Stimulated activated CD4-positive, alpha-beta T cell treated with anti-CD3 and anti-CD28 coated beads, Interleukin-15, amount 100 ng/mL, for 1 hour (primary cell): ENCODE measurements at places on chromosomes 6 and 20.

- no peak for DNase-seq
Observed at GRCh38 chr6:128394167-128394566, 126.2 kb downstream of the PTPRK start.

GRCh38 chr20:2713285-2713684, 20.7 kb downstream of the EBF4 start:
- DNase-seq, result no peak

- no peak for DNase-seq
Observed at GRCh38 chr20:9739991-9740390, 98.9 kb downstream of the PAK5 start.

GRCh38 chr6:98477231-98477630, 357.1 kb upstream of the POU3F2 start:
- no peak for DNase-seq

DNA sequence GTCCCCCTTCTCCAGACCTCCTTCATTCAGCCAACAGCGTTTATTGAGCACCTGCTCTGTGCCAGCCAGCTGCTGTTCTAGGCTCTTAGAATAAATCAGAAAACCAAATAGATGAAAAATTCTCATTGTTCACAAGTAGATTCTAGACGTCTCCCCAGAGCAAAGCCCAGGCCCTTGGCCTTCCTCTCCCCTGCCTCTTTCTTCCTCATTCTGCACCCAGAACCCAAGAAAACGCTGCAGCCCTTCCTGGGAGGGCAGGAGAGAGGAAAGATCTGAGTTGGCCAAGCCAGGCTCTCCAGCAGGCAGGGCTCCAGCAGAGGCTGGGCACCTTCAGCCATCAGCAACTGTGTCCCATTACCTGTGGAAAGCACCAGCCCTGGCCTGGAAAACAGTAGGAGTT, 12.0 kb upstream of the BPI start:
- no peak for DNase-seq

DNA sequence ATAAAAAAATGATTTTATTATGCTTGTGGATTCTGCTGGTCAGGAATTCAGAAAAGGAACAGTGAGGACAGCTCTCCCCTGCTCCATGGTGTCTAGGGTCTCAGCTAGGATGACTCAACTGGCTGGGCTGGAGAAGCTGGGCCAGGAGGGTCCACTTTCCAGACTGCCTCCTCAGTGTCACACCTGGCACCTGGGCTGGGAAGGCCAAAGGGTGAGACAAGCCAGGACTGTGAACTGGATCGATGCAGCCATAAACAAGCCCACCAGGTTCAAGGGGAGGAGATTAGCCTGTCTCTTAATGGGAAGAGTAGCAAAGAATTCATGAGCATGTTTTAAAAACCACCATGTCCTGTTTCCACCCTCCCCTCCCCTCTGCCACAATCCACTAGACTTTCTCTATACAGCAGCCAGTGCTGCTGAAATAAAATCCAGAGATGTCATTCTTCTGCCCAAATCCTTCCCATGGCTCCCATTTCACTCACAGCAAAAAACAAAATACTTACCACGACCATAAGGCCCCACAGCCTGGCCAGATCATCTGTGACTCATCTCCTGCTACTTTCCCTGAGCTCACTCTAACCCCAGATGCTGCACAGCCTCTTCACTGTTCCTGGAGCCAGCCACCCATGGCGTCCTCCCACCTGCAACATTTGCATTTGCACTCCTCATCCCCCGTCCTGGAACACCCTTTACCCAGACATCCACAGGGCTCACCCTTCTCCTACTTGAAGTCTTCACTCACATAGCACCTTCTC, 13.8 kb downstream of the SPTLC3 start:
- DNase-seq, result no peak

- DNase-seq, result no peak
Observed at GRCh38 chr20:7714549-7714948, 225.7 kb downstream of the HAO1 start.

DNA sequence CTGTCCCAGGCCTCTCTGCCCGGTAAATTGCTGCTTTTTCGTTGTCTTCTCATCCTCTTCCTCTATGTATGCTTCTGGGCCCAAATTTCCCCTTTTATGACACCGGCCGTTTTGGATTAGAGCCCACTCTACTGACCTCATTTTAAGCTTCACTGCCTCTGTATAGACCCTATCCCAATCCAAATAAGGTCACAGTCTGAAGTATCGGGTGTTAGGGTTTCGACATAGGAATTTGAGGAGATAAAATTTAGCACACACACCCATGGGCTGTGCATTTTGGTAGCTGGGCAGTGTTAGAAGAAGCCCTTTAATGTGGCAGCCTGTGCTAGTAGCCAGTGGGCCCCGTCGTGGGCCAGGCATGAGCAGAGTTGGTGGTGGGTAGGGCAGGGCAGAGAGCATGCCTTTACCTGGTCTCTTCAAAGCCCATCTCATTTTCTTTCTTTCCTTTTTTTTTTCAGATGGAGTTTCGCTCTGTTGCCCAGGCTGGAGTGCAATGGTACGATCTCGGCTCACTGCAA, 27.9 kb upstream of the EZR start:
- DNase-seq, result no peak

DNA sequence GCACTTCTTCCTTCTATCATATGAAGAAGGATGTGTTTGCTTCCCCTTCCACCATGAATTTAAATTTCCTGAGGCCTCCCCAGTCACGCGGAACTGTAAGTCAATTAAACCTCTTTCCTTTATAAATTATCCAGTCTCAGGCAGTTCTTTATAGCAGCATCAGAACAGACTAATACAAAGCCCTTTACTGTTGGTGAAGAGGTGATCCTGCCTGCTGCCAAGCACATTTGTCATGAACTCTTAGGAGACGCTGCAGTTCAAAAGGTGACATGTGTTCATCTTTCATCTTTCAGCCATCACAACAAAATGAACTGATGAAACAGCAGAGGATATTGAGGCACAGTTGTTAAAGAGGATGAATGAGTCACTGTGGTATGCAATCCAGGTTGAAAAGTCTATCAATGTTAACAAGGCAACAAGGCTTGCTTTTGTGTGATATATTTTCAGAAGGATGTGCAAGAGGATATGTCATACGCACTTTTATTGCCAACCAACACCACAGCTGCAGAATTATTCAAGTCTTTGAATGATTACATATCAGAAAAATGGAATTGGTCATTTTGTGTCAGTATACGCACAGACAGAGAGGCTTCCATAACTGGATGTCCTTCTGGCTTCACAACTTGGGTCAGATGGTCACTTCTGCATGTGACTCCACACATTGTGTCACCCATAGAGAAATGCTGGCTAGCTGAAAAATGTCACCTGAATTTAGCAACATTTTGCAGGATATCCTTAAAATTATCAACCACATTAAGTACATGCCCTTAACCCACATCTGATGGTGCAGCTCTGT, 52.4 kb upstream of the PLN start:
- no peak for DNase-seq

DNA sequence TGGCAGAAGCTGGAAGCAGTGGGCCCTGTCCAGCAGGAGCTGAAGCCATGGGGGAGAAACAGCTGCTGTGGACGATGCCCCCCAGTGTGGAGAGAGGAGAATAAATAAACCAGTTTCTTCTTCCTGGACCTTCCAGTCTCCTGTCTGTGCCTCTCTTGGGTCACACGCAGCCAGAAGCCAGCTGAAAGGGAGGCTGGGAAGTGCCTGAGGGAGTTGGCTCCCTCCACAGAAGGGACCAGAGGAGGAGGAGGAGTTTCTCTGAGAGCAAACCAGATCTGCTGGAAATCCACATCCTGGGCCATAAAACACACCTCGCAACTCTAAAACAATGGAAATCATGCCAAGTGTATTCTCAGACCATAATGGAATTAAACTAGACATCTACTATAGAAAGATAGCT, 577.0 kb downstream of the CDH26 start:
- no peak for DNase-seq

DNA sequence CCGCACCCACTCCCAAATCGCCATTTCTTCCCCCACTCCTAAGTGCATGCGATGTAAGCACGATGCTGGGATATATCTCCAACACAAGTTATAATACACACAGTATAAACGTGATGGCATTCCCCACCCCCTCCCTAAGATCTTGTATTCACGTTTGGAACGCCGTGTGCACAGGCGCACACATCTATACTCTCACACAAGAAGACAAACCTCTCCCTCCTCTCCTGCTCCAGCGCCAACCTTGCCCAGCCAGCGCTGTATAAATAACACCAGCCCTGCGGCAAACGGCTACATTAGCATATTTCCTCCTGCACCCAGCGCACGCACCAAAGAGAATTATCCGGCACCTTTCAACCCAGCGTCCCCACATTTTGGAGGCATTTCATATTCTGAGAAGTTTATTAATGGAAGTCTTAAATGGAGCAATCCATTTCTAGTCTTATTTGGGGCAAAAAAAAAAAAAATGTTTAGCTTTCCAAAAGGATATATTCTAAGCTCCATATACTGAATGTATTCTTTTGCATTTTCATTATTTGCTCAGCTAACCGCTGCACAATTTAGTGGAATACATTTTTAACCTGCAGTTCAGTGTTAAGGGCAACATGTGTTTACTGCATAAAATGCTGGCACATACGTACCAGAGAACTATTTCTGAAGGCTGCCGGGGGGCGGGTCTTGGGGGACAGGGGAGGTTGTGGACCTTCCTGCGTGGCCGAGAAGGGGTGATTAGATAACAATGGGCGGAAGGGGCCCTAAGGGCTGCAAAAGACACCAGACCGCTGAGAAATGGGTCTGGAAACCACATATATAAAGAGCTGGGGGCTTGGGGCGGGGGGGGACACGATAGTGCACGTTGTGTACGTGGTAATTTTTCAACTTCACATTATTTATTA, 1.1 kb upstream of the SLC22A23 start:
- no peak for DNase-seq

DNA sequence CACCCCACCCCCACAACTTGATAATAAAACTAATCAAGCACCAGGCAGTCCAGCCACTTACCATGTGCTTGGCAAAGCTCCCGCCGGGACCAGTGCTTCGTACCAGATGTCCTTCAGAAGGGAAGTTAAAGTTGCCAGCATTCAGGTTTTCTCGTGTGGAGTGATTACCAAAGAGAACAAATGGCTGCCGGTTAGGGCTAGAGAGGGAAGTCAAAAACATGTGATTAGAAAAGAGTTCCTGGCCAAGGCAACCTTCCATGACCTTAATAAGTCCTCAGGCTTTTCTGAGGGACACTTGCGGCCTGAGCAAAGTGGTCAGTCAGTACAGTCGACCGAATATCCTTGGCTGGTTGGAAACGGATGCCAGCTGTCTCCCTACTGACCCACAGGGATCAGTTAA, 67.0 kb downstream of the DNAAF9 start:
- no peak for DNase-seq

DNA sequence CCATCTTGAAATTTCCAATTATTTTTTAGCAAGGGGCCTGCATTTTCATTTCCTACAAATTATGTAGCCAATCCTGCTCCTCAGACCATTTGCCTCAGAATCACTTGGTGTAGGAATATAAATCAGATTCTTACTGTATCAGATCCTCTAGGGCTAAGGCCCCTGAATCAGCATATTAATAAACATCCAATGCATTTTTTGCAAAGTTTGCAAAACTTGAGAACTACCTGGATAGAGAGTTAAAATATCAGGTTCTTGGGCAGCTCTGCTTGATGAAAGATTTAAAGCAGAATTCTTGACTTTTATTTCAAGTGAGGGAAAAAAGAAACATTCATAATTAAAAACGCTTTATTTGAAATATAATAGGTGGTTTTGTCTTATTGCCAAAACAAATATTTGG, 82.2 kb upstream of the MAN1A1 start:
- no peak for DNase-seq

- no peak for DNase-seq
Observed at GRCh38 chr6:22062807-22063408, 233.9 kb downstream of the PRL start.

DNA sequence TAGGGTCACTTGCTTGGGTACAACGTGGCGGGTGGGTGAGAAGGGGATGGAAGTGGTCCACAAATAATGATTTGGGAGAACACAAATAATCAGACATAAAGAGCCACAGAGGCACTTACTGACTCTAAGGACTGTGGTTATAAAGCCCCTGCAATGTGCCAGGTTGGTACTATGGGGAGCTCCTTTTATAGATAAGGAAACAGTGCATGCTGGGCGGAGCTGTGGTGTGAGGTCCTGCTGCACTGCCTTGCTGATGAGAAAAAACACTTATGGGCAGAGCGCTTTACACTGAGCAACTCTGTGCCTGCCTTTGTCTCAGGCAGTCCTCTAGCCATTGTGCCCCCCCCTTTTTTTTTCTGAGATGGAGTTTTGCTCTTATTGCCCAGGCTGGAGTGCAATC, 29.1 kb upstream of the SCRT2 start:
- DNase-seq, result no peak

GRCh38 chr6:14795451-14795850, 450.4 kb upstream of the JARID2 start:
- no peak for DNase-seq

DNA sequence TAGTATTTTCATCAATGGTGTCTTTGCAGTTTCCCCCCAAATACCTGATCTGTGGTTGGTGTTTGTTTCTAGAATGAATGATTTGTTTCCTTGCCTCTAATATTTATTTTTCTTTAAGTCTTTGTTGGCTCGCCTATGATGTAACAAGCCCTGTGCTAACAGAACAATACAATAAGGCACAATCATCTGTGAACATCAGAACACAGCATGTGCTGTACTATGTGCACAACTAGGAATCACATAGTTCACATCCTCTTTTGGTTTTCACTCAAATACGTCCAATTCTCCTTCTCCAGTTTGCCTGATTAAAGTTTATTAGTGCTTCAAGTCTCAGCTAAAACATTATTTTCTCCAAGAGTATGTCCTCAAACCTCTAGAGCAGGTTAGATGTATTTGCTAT, 613.1 kb downstream of the EPHA7 start:
- DNase-seq, result no peak

GRCh38 chr20:36344517-36345132, 38.5 kb downstream of the DLGAP4 start:
- no peak for DNase-seq

DNA sequence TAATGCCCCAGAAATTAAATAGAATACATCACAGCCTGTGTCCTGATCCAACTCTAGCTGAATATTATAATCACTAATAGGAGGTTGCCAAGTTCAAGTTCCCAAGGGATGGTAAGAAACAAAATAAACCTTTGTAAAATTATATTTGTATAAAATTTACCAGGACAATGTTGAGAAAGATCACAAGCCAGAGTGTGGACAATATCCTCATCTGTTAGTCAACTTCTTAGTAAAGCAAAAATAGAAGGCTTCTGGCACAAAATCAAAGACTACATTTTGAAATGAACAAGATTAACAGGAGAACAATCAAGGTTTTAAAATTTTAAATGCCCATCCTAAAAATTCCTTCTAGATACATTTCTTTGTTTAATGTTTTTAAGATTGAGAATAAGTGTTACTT, 290.4 kb upstream of the HSF2 start:
- no peak for DNase-seq

- no peak for DNase-seq
Observed at GRCh38 chr6:44504301-44504791, 116.8 kb downstream of the CDC5L start.

- no peak for DNase-seq
Observed at GRCh38 chr6:162443101-162443500, 284.5 kb downstream of the PRKN start.

- no peak for DNase-seq
Observed at GRCh38 chr20:58389324-58389967, 417 bp downstream of the VAPB start.

GRCh38 chr20:1374246-1374645, 18.6 kb downstream of the FKBP1A start:
- DNase-seq, result no peak
